HCT116 (cell line): ENCODE measurements at places on chromosomes 11 and 22. TPM values are rescaled to one million over a fixed set of nuclear protein-coding genes. Genes with fewer than 3 reads are reported as not detected.

GRCh38 chr22:47654922-47655491 lies 892.6 kb downstream of the TBC1D22A start:
- no peak for DNase-seq

The OR8H3 gene
- total RNA-seq: not detected

The HBG1 gene
- total RNA-seq: 3.6 TPM

The RIMBP3C gene
- total RNA-seq: 0.15 TPM

DNA sequence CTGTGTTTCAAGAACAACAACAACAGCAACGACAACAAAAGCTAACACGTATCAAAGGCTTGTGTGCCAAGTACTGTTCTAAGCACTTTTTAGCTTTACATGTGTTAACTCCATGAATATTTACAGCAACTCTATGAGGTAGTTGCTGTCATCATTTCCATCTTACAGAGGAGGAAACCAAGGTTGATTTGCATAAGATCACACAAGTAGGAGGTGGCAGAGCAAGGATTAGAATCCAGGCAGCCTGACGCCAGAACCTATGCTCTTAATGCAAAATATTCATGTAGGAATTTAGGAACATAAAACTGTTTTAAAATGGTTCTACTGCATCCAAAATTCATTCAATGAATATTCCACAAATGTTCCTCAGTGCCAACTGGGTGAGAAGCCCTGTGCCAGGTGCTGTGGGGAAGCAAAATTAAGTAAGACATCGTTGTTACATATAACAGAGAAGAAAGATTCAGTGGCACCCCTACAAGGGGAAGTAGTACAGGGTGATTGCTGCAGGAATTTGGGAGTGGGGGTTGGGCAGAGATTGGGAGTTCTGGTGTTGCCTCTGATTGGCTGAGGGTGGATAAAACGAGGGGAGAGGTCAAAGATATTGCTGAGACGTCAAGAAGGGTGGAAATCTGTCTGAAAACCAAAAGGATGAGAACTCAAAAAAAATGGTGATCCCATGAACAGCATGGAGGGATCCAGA lies 86.1 kb upstream of the ARHGAP20 start:
- no peak for DNase-seq

DNA sequence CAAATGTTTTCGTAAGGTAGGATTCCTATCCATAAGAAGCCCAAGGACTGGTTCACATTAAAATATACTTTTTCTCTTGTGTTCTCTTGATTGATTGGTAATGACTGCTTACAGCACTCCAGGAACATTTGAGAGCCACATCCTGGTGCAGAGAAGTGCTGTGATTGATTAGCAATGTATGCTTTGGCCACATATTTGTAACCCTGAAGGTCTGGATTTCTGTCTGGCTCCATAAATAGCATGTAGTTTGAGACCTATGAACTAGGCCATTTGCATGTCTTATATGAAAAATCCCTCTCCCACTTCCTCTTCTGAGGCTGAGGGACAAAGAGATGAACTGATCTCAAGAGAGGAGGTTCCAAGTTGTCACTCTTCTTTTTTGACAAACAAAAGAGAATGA lies 49.3 kb upstream of the CD44 start:
- DNase-seq: no peak

The CCDC81 gene
- total RNA-seq: 0.69 TPM

DNA sequence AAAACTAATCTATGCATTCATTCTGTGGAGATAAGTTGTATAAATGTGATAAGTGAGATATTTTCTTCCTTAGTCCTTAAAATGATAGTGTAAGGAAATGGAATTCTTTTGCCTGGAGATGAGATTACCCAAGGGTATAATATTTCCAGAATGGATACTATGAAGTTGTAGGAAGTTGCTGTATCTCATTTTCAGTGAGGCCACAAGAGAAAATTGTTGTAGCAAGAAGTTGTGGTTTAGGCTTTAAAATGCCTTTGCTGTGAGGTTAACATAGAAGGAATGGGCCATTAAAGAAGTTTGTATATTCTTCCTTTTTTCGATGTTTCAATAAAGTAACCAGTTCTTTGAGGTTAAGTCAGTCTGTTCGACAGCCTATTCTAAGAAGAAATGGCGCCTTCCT lies 50.7 kb upstream of the LIN7C start:
- DNase-seq: no peak

GRCh38 chr11:73359930-73360742 lies 16.1 kb upstream of the RELT start:
- no peak for DNase-seq

The KCNK7 gene
- 0.61 TPM for total RNA-seq

DNA sequence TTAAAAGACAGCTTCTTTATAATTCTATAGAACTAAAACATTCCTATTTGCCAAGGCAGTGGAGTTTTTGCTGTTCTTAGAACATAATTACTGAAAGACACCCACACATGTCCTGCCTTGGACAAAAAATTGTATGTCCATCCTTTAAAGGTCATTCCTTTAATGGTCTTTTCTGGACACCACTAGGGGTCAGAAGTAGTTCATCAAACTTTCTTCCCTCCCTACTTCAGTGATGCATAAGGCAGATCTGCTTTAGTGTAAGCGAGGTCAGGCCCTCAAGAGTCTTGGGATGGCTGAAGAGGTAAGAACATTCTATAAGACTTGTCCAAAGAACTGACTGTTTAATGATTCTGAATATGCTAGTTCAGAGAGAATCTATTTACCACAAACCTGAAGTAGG lies 4.3 kb upstream of the OR51V1 start:
- DNase-seq: peak; percentile 68

DNA sequence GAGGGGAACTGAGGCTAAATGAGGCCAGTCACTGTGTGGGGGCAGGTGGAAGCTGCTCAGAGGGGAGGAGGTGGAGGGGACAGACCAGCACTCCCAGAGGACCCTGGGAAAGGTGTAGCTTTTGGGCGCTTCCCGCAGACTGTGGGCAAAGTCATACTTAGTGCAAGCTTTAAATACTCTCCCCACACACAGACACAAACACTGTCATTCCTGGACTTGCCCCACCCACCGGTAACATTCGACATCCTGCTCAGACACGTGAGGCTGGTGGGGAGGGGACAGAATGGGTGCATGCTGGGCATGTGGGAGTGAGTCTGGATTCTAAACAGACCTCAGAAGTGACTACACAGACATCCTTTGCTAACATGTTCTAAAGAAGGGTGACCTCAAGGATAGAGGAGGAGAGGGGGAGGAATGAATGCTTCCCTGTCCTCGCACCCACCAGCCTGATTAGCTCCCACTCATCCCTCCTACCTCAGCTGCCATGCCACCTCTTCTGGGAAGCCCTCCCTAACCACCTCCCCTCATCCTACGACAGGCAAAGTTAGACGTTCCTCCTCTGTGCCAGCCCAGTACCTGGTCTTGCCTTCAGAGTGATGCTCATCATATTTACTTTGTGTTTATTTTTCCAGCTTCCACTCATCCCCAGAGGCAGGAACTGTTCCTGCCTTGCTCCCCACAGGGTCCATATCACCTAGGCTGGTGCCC lies 22.2 kb downstream of the TSKU start:
- DNase-seq: no peak
